ENCODE measurements at places on chromosomes 4 and X.

- no peak for DNase-seq
Measured at GRCh38 chr4:24917076-24917856, 4.4 kb upstream of the CCDC149 start.

DNA sequence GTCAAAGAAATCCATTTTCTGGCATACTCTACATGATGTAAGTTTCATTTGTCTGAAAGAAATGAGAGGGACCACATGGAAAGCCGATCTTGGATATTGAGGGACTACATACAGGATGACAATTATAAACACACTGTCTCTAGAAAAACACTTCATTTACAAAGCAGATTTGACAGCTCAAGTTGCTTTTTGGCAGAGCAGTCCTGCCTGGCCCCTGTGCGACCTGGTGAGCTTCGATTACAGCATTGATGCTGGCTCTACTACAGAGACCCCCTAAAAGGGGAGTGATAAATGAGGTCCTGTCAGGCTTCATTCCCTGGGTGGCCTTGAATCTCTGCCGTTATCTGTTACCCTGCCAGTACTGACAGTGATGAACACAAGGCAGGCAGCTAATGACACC lies 215.2 kb upstream of the NOCT start:
- no peak for DNase-seq

DNA sequence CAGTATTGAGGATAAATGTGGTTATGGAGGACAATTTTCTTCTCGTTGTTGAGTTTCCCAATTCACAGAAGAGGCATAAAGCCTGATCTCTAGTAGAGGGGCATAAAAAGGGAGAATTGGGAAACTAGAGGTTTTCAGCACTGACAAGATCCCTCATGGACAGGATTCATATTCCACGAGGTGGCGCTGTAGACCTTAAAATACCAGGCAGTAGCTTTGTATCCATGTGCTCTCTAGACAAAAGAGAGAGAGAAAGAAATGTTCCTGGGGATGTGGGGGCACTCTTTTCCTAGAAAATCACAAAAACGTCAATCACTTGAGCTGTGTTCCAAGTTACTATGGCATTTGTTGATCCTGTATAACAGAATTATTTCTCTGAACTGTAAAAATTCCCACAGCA lies 128.3 kb downstream of the MAGEE1 start:
- peak; percentile 18 for DNase-seq

DNA sequence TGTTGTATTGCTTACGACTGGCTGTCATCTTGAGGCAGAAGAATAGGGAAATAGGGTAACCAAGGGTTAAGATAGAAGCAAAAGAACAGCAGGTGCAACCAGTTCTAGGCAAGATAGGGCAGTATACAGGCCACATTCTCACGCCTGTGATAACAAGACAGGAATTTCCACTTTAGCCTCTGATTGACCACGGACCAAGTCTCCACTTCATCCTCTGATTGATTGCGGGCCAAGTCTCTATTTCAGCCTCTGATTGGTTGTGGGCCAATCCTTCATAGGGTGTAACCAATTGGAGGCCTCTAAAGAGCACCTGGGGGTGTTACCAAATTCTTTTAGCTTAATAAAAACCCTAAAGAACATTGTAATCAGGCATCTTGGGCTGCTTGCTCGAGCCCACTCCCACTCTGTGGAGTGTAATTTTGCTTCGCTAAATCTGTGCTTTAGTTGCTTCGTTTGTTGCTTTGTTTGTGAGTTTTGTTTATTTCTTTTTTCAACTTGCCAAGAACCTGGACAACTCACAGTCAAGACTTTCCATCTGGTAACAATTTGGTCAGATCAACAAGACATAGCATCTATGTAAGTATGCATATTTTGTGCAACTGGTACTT lies 8.7 kb upstream of the TBC1D9 start:
- no peak for DNase-seq

DNA sequence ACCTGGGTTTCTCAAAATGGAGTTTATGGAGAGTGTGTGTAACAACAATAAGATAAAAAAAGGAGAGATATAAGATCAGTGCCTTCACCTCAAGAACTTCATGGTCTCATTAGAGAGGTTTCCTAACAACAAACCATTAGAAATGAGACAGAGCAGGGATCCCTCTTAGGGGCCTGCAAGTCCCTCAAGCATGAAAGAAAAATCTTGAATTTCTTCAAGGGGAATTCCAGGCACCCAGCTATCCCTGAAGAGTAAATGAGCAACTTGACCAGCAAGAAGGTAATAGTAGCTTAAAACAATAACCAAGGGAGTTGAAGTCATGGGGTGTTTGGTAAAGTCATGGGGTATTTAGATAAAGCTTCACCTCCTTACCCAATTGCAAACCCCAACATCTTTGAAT lies 49.7 kb upstream of the TLR3 start:
- no peak for DNase-seq

GRCh38 chr4:153221783-153222706 lies 17.8 kb downstream of the TRIM2 start:
- DNase-seq: no peak

GRCh38 chr4:111748157-111748556 lies 397.1 kb upstream of the FAM241A start:
- DNase-seq: no peak

- peak; percentile 42 for DNase-seq
Measured at GRCh38 chrX:54807524-54808108, at the start of gene MAGED2. MAGED2 (plus strand) TSS chrX:54807745; CDS start chrX:54809332, 1,587 bp downstream.

DNA sequence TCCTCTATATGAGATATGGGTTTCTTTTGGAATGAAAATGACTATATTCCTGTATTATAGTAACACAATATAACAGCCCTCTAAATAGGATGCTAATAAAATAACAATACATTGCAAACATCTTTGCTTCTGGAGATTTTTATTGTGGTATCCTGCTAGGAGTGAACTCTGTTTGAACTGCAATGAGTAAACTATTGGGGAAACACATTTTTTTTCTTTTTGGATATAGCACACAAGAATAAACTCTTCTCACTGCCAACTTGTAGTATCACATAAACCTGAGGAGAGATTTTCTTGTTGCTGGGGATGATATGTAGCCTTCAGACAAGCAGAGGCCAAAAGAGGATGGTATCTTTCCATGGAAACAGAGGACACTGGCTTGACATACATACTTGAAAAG lies 238.2 kb downstream of the C4orf33 start:
- no peak for DNase-seq

DNA sequence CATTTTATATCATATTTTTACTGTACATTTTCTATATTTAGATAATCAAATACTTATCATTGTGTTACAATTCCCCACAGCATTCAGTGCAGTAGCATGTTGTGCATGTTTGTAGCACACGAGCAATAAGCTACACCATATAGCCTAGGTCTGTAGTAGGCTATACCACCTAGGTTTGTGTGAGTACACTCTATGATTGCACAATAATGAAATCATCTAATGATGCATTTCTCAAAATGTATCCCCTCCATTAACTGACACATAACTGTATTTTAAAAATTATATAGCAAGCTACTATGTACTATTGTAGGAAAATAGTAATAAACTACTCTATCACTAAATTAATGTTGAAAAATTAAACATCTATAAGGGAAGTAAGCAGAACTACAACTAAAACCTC lies 518.4 kb upstream of the PABPC4L start:
- DNase-seq: no peak

- no peak for DNase-seq
Measured at GRCh38 chr4:24978291-24979075, 52.3 kb downstream of the LGI2 start.

DNA sequence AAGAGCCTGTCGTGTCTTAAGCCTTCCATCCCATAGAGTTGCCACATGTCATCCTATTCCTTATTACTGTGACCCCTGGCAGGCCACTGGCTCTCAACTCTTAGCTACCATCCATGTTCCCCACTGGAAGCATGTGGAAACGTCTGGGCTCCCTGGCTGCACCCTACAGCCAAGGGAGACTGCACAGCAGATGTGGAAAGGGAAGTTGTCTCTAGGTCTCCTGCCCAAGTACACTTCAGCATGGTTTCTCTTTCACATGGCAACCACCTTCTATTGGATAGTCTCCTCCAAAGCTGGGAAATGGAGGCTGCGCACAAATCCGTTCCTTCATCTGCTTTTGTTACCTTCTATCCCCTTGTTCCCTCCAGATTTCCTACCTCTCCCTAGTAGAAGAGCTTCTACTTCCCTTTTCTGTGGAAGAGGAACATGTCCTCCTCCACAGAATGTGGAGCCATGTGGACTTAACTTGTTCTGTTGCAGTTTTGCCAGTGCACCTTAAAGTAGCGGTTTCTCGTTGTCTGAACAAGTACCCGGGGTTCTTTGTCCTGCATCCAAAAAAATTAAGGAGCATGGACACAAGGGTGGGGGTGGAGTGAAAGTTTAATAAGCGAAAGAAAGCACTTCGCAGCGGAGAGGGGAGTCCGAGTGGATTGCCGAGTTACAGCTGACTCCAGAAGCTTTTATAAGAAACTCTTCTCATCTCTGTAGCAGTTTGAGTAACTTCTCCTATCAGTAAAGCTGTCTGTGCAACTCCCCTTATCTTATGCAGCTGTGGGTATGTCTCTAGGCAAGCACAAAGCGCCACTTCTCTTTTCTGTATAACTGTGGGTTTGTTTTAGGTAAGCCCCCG lies 52.5 kb downstream of the HMGB2 start:
- DNase-seq: no peak

- DNase-seq: no peak
Measured at GRCh38 chr4:81343536-81343935, 128.2 kb downstream of the RASGEF1B start.

DNA sequence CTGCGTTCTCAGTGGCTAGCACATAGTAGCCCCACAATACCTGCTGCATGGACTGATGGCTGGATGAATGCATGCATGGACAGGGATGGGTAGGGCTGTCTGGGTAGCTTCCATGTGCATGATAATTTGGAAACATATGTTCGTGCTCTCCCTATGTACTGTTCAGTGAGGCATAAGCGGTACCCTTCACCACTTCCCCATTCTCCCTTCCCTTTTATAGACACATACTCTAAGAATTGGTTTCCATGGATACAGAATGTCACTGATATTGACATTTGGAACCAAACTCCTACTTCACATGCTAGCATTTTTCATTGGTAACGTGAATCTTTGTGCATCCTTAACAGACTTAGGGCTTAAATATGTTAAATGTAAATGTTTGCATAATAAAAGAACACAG lies 20.4 kb downstream of the USP46 start:
- no peak for DNase-seq

DNA sequence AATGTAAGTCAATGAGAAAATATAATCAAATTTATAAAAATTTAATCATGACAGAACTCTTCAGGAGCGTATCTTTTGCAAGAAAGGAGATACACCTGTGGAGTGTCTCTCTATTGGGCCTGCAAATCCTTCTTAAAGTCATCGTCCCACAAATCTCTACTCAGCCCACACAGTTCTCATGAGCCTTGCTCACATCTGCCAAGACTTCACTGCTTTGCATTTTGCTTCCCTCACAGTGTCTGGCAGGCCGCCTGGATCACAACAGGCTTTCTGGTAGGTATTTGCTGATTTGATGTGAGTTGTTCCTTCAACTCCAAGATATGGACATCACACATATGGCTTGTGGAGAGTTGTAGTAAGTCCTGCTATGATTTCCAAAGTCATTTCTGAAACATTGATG lies 183.1 kb upstream of the ARX start:
- DNase-seq: no peak

DNA sequence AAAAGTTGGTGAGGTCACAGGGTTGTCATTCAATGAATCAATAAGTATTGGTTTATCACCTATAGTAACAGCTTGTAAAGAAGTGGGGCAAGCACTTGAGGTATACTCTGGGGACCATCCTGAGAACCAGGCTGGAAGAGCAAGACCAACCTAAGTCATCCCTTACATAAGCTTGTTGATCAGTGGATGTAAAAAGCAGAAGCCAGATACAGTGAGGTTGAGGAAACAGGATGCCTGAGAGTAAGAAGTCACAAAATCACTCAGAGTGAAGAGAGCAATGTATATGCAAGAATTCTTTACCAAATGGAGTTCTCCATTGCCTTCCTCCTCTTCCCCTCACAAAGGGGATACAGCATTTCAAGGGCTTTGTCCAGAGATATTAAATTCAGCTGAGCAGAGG lies 76.3 kb upstream of the PACRGL start:
- DNase-seq: no peak

DNA sequence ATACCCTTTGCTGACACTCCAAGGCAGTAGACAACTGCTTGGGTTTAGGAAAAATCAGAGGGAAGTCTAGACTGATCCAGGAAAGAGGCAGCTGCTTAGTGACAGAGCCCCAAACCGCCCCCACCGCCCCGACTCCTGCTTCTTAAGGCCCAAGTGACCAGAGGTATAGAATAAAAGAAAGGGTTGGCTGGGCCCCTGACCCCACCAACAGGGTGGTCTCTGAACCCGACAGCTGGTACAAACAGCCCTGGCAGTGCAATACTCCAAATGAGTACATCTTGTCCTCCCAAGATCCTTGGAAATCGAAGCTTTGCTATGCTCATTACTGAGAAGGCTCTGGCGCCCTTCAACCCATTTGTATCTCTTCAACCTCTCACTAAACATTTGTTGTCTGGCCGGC lies 78.1 kb upstream of the PLAC1 start:
- no peak for DNase-seq

DNA sequence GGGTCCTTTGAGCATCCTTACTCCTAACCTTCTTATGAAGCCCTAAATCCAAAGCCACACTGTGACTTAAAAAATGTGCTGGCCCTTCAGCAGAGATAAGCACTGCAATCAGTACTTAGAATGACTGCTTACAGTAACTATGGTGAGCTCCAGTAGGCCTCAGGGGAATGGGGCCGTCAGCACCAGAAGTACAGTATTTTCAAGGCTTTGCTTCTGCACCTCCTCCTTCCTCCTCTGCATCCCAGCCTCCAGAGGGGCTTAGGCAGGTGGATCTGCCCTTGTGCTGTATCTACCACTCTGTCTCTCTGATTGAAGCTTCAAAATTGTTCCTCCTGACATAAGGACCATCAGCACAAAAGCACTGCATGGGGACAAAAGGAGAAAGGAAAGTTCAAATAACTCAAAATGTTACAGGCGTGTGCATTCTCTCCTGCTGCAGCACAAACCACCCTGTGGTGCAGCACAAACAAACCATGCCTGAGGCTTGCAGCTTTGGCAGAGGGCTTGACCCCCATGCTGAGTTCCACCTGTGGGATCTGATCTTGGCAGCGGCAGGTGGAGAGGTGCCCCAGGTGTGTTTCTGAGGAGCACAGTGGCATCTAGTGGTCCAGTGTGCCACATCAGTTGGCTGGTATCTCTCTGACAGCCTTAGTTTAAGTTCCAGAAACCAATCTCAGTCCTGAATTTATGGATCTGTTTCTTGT lies 164.7 kb downstream of the SOWAHB start:
- DNase-seq: no peak

DNA sequence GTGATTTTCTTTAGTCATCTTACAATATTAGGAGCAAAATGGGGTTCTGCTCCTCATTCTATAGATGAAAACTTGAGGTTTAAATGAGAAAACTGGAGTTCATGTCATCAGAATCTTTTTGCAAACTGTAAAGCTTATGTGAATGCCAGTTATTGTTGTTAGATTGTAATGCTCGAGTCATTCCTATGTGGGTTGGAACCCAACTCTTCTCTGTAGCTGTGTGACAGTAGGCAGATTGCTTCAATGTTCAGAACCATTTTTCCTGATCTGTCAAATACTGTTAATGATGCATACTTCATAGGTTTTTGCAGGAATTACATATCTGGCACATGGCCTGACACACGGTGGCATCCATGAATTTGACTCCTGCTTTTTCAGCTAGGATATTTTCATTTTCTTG lies 178.9 kb downstream of the RAPGEF2 start:
- DNase-seq: no peak

Measured in SHP77 treated with DMSO at 0.1 percent for 48 hours (cell line).